H9 (cell line): ENCODE measurements at places on chromosomes 16 and 17.

DNA sequence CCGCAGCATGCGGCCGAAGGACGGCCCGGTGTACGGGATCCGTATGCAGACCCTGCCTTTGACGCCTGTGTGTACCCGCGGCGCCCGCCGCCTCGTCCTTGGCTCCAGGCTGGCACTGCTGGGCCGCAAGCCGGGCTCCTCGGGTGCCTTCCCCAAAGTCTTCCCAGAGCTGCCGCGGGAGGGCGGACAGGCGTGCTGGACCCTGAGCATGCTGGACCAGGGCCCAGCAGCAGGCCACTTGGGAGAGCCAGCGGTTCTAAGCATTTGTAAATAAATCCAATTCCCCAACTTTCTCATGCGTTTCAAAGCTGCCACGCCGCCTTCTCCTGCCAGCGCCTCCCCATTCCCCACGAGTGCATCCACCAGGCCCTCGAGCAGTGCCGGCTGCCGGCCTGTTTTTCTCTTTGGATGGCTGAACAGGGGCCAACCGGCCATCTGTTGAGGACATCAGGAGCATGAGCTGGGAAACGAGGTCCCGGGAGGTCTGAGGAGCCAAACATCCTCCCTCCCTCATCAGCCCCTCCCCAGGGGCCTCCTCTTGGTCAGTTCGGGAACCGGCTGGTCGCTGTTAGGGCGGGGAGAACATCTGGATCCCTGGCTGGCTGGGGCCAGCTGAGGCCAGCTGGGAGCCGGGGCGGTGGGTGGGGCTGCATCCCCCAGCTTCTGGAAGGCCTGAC is 20.5 kb upstream of the PABPN1L start:
- DNase-seq = no peak

- peak; percentile 71 for DNase-seq
Measured at GRCh38 chr17:20997711-20998570, 44.9 kb downstream of the USP22 start.

- DNase-seq = peak; percentile 37
Measured at GRCh38 chr16:4415538-4416199, 727 bp downstream of the CORO7 start.

GRCh38 chr16:1818873-1819525 is 7.6 kb downstream of the HAGH start:
- no peak for DNase-seq

DNA sequence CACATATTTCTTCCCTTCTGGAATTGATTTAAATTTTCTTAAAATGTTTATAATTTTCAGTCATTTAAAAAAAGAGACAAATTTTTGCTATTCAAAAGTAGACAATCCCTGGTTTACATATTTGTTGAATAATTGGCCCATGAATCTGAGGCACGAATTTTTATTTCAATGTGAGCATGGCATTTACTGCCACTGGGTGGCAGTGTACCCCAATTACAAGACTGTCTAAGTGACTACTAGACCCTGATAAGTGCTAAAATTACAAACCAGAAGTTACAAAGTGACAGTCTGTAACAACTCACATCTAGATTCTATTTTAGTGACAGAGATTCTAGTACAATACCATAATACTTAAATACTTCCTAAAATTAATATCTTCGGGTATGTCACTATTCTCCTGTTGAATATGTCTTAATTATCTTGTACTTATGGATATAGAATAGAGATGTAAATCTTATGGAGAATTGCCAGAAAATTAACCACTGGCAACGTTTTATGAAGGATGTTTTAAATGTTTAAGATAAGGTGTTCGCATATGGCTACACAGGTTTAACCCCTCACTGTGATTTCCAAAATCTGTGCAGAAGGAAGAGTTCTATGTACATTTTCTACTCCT is 235.8 kb downstream of the MAP2K4 start:
- no peak for DNase-seq

GRCh38 chr17:63504261-63504660 is 18.9 kb upstream of the KCNH6 start:
- DNase-seq = no peak

DNA sequence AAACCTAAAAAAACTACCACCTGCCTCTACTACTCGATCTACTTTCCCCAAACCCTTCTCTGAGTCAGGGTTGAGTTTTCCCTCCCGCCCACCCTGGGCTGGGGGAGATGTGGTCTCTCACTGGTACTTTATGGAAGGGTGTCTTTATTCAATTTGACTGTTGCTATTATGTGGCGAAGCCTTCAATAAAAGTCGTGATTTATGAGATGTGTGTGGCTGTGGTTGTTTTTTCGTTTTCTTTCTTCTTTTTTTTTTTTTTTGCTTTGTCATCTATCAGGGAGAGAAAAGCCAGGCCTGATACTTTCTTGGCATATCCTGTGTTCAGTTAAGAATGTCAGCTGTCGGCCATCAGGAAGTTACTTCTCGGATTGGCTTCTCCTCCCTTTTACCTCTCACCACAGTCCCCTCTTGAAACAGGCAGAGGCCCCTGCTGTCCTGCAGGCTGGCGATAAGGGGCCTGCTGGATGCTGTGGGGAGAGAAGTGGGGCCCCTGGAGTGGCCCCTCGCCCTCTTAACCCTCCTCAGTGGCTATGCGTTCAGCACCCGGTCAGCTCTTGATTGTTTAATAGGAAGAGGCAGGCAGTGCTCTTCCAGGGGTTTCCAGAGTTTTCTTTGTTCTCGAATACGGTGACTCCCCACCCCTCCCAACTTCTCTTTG is 123.0 kb downstream of the MSI2 start:
- peak; percentile 55 for DNase-seq

DNA sequence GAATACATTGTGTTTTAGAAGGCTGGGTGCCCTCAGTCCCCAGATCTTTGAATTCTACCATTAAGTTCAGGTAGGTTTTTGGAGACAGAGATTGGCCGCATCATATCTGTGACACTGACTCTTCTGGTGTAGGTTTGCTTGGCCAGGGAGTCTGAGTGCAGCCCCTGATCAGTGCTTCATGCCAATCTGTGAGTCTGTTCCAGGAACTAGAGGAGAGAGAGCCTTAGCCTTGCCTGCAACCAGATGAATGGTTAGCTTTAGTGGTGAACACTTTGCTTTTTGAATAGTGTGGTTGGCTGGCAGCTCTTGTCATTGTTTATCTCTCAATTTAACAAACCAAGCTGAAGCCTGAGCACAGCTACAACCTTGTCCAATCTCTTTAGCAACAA is 87.8 kb downstream of the PLXDC1 start:
- no peak for DNase-seq

DNA sequence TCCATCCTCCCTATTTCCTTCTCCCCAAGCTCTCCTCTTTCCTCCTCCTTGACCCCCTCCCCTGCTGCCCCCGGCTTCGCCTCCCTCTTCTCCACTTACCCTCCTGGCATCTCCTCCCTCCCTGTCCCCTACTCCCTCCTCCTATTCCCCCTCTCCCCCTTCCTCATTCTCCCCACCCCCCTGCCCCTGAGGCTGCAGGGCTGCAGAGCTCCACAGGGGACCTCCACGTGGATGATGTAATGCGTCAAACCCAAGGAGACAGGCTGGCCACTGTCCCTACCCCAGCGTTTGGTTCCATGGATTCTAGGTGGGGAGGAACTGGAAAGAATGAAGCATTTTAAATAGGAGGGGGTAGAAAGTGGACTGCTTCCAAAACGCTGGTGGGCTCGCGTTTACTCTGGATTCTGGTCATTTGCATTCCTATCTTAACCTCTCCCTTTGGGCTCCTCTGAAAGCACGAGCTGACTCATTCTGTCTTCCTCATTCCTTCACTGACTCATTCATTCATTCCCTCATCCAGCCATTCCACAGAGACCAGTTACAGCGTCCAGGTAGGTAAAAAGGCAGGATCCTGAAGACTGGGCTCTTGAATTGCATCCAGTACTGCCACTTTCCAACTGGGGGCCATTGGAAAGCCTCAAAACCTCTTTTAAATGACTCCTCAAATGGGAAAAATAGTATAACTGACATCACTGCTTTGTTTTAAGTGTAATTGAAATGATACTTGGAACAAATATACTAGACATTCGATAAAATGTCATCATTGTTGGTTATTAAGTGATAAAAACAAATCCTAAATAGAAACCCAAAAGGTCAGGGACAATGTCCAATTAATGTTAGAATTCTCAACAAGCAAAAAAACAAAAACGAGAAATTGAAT is 943 bp upstream of the COTL1 start:
- peak; percentile 92 for DNase-seq

GRCh38 chr17:78675836-78676235 is 98.6 kb upstream of the DNAH17 start:
- DNase-seq = no peak

GRCh38 chr17:74276541-74277009 is 2.5 kb downstream of the DNAI2 start:
- DNase-seq = no peak

- DNase-seq = no peak
Measured at GRCh38 chr17:35540589-35541404, 3.3 kb upstream of the SLFN12L start.

- DNase-seq = no peak
Measured at GRCh38 chr16:46621934-46622676, 926 bp upstream of the SHCBP1 start.

DNA sequence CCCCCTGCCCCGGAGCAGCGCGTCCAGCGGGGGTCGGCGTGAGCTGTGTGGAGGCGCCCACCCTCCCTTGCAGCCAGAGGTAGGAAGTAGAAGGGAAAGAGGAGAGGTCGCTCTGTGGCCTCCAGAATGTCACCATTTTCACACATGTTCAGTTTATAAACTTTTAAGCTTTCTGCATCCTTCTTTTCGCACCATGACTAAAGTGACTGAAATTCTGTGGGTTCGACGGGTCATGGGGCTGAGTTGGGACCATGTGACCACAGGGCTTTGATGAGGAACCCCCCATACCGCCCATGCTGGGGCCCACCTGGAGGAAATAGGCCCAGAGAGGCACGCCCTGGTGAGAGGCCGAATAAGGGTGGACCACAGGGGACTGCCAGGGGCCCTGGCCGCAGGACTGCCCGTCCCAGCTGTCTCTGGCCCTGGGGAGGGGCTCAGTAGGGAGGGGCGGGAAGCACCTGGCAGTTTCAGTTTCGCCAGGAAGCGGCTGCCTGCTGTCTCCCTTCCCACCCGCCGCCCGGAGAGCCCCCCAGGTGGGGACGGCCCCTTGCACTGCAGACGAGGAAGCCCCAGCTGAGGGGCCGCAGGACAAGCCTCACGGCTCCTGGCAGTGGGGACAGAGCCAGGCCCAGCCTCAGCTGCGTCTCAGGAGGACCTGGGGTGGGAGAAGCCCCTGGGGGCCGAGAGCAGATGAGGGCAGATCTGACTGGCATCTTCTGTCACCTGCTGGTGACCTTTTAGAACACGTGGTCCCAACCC is 9.0 kb downstream of the CBFA2T3 start:
- no peak for DNase-seq

GRCh38 chr17:630801-631200 is 83.8 kb downstream of the VPS53 start:
- DNase-seq = no peak

- peak; percentile 92 for DNase-seq
Measured at GRCh38 chr17:2393954-2394749, 6.7 kb downstream of the MNT start.
